CD4-positive, alpha-beta memory T cell (primary cell): ENCODE measurements at places on chromosomes 6 and 20. TPM values are rescaled to one million over a fixed set of nuclear protein-coding genes. Genes with fewer than 3 reads are reported as not detected.

GRCh38 chr6:4134841-4135664 is at the start of gene ECI2:
TSS of gene ECI2 (minus strand) at chr6:4135575. CDS start at chr6:4135560, 15 bp downstream.
- peak within 1 kb of the TSS; percentile 71 for H3K27ac ChIP-seq
- H3K4me1 ChIP-seq: peaks cover 28% of the 10 kb centered on the region
- no peak for DNase-seq
- peaks cover 13% of the 10 kb centered on the region for H3K36me3 ChIP-seq

DNA sequence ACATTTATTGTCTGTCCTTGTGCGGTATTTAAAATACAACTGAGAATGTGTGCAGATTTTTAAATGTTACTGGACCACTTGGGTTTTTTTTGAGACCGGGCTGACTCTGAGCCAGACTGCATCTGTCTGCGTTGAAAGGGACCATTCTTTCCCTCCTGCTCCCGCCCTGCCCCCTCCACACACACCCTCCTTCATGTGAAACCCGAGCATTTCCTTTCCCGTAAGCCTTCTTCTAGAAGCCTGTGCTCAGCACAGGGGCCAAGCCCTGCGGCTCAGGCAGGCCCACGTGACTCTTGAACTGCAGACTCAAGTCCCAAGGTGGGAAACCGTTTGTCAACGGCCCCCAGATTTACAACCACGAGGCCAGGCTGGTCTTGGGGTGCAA is 82.7 kb upstream of the FOXC1 start:
- no peaks in the 10 kb centered on the region for H3K27me3 ChIP-seq
- peak; percentile 36 for DNase-seq
- H3K27ac ChIP-seq: no peak overlapping the region
- H3K36me3 ChIP-seq: no peaks in the 10 kb centered on the region

DNA sequence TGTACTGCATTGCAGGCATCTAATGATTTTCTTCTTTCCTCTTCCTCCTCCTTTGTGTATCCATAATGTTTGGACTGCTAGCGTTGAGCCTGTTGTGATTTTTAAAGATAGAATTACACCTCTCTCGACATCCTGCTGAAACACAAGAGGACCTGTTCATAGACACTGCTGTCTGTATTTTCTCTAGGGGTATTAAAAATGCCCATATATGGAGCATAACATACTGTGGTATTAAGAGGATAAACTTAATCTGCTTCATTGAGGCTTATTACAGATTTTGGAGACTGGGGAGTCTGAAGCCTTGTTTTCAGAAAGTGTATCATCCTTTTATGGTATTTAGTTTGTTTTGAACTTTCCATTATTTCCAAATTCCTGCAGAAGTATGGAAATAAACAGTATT is 414.3 kb downstream of the CDKAL1 start:
- H3K4me1 ChIP-seq: no peaks in the 10 kb centered on the region
- no peak for DNase-seq
- no peak overlapping the region for H3K4me3 ChIP-seq
- H3K27ac ChIP-seq: no peak overlapping the region
- no peaks in the 10 kb centered on the region for H3K27me3 ChIP-seq

DNA sequence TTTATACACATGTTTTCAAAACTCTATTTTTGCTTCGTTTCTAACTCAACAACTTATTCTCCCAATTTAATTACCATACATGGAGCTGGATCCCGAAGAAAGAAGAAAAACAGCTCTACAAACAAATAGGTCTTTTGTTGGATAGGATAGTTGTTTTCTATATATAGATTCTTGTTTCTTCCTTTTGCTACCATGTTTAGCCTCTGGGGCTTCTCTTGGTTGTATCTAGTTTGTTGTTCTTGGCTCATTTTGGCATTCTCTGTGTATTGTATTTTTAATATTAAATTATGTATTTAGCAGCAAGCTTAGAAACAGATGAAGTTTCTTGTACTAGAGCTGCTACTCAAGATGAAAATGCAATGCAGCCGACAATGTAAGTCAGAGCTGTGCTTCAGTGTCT is 60.9 kb downstream of the PLCB4 start:
- no peak overlapping the region for H3K27ac ChIP-seq
- H3K27me3 ChIP-seq: no peaks in the 10 kb centered on the region
- H3K4me1 ChIP-seq: no peaks in the 10 kb centered on the region
- no peak for DNase-seq

DNA sequence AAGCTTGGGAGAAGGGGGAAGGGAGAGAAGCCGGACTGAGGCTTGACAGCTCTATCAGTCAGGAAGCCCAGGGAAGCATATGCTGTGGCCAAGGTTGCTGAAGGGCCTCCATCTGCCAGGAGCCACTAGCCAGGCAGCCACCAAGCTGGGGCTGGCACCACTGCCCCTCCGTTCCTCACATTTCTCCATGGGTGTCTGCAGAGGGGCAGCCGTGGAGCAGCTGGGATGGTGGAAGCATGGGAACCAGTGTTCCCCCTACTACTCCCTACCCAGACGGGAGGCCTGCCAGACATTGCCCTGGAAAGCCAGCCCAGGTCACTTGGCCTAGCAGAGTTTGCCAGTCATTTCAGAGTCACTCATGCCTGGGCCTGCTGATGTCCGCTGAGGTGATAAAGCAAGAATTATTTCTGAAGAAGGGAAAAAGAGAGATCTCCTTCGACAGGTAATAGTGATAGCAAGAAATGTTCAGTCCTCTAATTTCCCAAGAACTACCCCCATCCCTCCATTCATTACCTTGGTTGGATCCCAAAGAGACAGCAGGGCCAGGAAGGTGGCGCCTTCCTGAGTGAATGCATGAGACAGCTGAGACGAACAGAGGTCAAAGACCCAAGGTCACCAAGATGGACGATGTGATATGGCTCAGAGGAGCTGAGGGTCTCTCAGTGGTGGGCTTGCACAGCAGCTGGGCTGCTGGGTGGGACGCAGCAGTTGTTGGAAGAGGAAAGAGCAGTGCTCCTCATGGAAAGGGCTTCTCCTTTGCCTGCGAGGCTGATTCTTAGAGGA is 21.9 kb downstream of the SNPH start:
- H3K4me1 ChIP-seq: peaks cover 26% of the 10 kb centered on the region
- no peak for DNase-seq
- H3K36me3 ChIP-seq: no peaks in the 10 kb centered on the region
- no peaks in the 10 kb centered on the region for H3K27me3 ChIP-seq

GRCh38 chr20:51482836-51483473 is 59.6 kb downstream of the NFATC2 start:
- no peak overlapping the region for H3K27ac ChIP-seq
- no peaks in the 10 kb centered on the region for H3K27me3 ChIP-seq
- no peak overlapping the region for H3K4me3 ChIP-seq
- peaks cover 51% of the 10 kb centered on the region for H3K4me1 ChIP-seq
- H3K36me3 ChIP-seq: peaks cover 11% of the 10 kb centered on the region

- peak within 1 kb of the TSS; percentile 10 for H3K27ac ChIP-seq
- H3K36me3 ChIP-seq: no peaks in the 10 kb centered on the region
- no peaks in the 10 kb centered on the region for H3K27me3 ChIP-seq
These were observed at the start of gene KCNQ5 for GRCh38 chr6:72621291-72622093. TSS of gene KCNQ5 (plus strand) at chr6:72622064.

DNA sequence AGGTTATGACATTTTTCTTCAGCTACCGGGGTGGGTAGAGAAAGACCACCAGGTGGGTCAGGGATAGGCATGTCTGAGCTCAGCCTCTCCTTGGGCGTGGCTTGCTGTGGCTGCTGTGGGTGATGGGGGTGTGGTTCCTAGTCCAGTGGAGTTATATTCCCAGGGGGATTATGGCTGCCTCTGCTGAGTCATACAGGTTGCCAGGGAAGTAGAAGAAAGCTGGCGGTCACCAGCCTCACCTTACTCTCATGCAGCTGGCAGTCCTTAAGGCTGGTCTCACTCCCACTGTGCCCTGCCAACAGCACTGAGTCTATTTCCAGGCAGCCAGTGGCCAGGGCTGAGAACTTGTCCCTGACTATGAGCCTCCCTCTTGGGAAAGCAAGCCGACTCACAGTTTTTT is 130.0 kb downstream of the SCP2D1 start:
- H3K4me3 ChIP-seq: no peak overlapping the region
- DNase-seq: no peak
- no peak overlapping the region for H3K27ac ChIP-seq
- no peaks in the 10 kb centered on the region for H3K27me3 ChIP-seq

DNA sequence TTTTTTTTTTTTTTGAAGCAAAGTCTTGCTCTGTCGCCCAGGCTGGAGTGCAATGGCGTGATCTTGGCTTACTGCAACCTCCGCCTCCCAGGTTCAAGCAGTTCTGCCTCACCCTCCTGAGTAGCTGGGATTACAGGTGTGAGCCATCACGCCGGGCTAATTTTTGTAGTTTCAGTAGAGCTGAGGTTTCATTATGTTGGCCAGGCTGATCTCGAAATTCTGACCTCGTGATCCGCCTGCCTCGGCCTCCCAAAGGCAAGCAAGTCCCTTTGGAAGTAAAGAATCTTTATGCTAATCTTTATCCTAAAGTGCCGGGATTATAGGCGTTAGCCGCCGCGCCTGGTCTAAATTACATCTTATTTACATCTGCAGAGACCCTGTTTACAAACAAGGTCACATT is 1.5 kb downstream of the PSMG4 start:
- H3K36me3 ChIP-seq: peaks cover 19% of the 10 kb centered on the region
- H3K4me3 ChIP-seq: no peak overlapping the region
- H3K27me3 ChIP-seq: no peaks in the 10 kb centered on the region
- no peak overlapping the region for H3K27ac ChIP-seq
- peaks cover 48% of the 10 kb centered on the region for H3K4me1 ChIP-seq

DNA sequence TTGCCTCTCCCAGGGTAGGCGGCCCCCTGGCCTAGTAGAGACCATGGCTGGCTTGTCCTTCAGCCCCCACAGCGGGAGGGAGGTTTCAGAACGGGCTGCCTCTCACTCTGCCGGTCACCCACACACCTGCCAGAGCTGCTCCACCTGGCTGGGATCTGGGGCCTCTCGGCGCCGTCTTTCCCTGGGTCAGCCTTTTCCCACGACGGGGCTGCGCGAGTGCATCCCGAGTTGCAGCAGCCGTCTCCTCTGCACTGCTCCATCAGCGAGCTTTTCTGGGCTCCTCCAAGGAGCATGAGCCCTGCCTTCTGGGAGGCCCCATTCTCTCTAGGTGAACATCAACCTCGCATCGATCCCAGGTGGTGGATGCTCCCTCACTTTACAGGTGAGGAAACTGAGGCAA is 15.9 kb upstream of the SPDEF start:
- no peak overlapping the region for H3K4me3 ChIP-seq
- H3K36me3 ChIP-seq: no peaks in the 10 kb centered on the region
- no peak overlapping the region for H3K27ac ChIP-seq
- H3K4me1 ChIP-seq: no peaks in the 10 kb centered on the region
- DNase-seq: no peak
- H3K27me3 ChIP-seq: no peaks in the 10 kb centered on the region

DNA sequence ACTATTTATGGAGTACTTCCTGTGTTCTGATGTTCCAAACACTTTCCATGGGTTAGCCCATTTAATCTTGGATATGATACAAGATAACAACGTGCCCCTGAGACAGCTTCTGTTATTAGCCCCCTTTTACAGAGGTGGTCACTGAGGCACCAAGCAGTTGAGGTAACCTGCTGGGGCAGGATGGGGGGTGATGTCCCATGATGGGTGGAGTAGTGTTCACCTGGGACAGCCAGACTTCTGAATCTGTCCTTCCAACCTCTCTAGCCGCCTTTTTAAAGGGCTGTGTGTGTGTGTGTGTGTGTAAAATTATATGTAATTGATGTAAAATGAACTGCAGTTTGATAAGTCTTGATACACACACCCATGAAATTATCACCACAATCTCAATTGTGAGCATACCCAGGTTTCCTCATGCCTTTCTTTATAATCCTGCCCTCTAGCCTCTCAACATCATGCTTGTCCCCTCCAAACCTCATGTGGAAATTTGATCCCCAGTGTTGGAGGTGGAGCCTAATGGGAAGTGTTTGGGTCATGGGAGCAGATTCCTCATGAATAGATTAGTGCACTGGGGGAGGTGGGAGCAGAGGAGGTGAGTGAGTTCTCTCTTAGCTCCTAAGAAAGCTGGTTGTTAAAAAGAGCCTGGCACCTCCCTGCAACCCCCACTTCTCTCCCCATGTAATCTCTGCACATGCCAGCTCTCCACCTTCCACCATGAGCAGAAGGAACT is 39.2 kb downstream of the PLAGL2 start:
- H3K4me1 ChIP-seq: no peaks in the 10 kb centered on the region
- H3K36me3 ChIP-seq: peaks cover 20% of the 10 kb centered on the region
- no peak overlapping the region for H3K4me3 ChIP-seq
- no peaks in the 10 kb centered on the region for H3K27me3 ChIP-seq
- no peak overlapping the region for H3K27ac ChIP-seq

DNA sequence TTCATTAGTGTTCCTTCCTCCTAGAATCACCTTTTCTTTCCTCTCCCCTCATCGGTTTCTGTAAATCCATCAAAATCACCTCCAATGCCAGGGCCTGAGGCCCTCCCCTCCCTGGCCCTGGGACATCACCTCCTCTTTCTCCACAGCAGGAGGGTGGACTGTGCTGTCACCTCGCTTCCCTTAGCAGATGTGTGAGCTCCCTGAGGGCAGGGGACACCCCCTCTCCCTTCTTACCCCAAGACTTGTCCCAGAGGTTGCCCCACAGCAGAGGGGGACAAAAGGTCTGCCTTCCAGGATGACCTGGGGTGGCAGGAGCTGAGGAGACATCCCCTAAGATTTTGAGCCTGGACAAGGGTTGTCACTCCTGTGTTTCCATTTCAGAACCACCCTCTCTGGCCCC is 5.9 kb downstream of the ULBP1 start:
- DNase-seq: no peak
- peaks cover 21% of the 10 kb centered on the region for H3K27me3 ChIP-seq
- H3K4me1 ChIP-seq: peaks cover 9% of the 10 kb centered on the region
- H3K27ac ChIP-seq: no peak overlapping the region

DNA sequence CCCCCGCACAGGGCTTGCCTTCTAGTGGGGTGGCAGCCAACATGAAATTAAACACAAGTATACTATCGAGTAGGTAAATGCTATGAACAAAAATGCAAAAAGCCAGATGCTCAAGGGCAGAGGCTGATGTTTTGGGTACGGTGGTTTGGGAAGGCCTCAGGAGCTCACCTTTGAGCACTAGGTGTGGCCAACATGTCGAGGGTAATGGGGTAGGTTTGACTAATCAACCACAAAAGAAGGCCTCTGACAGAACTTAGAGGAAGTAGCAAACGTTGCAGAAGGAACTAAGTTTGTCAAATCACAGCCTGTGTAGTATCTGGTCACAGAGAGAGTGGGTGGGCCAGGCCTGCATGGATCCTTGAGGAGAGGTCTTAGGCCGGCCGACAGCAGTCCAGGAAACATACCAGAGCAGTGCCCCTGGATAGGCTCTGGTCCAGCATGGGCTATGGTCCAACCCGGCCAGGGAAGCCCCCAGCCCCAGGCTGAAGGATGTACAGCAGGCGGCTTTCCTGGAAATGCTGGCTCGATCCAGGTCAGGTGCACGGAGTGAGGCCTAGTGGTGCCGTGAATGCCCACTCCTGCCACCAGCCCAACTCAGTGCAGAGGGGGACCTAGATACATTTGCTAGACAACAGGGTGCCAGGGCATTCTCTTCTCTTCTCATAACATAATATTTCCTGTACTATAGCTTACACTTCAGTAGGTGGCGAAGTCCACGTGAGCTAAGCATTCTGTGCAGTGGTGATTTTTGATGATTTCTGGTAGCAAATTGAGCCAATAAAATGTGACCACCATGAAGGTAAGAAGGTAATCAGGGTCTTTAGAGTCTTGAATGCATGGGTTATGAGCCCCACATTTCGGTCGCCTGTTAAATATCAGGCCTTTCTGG is 56.3 kb upstream of the CD93 start:
- H3K36me3 ChIP-seq: no peaks in the 10 kb centered on the region
- H3K4me1 ChIP-seq: peaks cover 23% of the 10 kb centered on the region
- H3K27ac ChIP-seq: no peak overlapping the region
- H3K27me3 ChIP-seq: no peaks in the 10 kb centered on the region
- H3K4me3 ChIP-seq: no peak overlapping the region

Gene IDH3B
- 88.1 TPM for polyA plus RNA-seq

Gene MRAP2
- polyA plus RNA-seq: not detected

Gene OR2H2
- not detected for polyA plus RNA-seq

Gene TP53TG5
- 0.24 TPM for polyA plus RNA-seq
